HAP-1 (cell line): ENCODE measurements at places on chromosomes 7 and 10.

DNA sequence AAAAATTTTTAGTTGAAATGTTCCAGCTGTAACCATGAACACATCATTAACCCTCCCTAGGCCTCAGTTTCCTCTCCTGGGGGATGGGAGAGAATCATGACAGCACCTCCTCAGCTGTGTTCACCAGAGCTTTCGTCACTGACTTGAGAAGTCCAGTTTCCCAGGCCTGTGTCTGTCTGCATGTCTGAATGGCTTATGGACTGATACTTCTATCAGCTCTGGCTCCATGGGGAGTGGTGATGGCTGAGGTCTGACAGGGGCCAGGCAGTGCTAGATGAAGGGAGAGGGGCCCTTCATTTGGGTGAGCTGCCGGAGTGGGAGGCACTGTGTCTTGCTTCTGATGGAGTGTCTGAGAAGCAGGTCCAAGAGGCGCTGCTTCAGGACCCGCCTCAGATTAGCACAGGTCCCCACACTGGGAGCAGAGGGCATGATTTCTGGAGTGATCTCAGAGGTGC lies 192.9 kb downstream of the PTPN20 start:
- DNase-seq = no peak

GRCh38 chr7:22025075-22025474 lies 79.4 kb upstream of the CDCA7L start:
- no peak for DNase-seq

DNA sequence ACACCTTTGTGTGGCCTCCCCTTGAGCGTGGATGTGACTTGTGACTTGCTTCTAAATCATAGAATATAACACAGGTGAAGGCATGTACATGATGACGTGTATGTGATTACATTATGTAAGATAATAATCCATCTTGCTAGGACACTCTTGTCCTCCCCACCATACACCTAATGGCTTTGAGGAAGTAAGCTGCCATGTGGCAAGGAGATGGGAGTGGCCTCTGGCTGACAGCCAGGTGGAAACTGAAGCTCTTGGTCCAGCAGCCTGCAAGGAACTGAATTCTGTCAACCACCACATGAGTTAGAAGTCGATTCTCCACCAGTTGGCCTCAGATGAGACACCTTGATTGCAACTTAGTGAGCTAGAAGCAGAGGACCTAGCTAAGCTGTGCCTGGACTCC lies 67.4 kb upstream of the ELN start:
- no peak for DNase-seq

DNA sequence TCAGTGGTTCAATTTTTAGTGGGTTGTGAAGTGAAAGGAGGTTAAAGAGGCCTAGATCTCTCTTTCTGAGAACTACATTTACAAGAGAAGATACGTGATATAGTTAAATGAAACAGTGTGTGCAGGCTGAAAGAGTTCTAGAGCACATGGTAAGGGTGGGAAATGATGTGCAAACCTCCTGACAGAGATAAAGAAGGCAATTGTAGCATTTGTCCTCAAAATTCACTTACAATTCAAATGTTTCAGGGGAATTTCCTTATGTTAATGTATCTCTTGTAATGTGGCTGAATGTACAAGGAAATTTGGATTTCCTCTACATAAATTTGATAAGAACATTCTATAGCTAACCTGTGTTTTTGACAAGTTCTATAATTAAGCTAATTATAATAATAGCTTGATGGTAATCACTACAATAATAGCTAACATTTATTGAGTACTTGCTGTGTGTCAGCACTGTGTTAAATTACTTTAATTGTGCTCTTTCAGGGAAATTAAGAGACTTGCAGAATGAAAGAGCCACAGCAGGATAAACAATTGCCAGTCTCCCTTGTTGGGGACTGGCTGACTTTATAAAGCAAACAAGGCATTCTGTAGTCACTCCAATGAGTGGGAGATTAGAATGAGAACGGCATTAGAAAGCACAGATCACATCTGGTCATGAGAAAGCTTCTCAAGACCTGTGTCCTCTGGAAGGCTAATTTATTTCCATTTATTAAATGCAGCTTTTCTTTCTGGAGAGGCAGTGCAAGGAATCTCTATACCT lies 139.7 kb upstream of the TMEM72 start:
- no peak for DNase-seq

GRCh38 chr10:124568339-124568738 lies 106.7 kb downstream of the LHPP start:
- DNase-seq = no peak

DNA sequence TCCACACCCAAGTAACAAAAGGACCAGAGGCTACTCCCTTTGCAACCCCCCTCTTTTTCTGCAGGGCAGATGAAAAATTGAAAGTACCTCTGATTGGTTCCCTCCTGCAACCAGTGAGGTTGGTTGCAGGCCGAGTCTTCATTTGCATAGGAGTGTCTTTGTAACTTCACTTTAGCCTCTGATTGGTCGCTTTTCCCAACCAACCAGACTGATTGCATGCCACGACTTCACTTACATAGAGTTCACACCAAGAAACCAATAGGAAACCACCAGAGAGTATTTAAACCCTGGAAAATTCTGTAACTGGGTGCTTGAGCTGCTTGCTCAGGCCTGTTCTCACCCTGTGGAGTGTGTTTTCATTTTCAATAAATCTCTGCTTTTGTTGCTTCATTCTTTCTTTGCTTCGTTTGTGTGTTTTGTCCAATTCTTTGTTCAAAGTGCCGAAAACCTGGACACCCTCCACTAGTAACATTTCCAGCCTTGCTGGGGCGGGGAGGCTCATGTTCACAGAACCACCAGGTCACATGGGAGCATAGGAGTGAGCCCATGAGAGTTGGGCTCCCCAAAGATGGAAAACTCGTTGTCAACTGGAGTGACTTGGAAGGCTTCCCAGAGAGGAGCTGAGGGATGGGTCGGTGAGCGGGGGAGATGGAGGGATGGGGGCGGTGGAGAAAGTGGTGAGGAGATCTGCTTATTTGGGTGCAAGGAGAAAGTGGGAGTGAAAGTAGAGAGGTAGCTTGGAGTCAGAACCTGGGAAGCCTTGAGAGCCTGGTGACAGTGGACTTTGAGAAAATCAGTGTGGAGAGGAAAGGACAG lies 223.6 kb downstream of the GFRA1 start:
- no peak for DNase-seq

DNA sequence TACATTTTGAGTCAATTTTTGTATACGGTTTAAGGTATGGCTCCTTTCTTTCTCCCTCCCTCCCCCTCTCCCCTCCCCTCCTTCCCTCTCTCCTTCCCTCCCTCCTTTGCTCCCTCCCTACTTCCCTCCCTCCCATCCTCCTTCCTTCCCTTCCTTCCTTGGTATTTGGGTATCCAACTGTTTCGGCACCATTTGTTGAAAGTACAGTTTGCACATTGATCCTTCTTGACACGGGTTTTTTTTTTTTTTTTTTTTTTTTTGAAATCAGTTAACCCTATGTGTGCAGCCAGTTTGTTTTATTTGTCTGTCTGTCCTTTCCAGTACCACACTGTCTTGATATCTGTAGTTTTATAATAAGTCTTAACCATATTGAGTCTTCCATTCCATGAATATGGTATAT lies 39.9 kb upstream of the INSYN2A start:
- DNase-seq = no peak

- no peak for DNase-seq
Measured at GRCh38 chr7:98514211-98515031, 102.7 kb upstream of the NPTX2 start.

- DNase-seq = no peak
Measured at GRCh38 chr7:70463352-70463938, 668.5 kb upstream of the GALNT17 start.

- no peak for DNase-seq
Measured at GRCh38 chr10:7501157-7501556, 90.3 kb upstream of the SFMBT2 start.

DNA sequence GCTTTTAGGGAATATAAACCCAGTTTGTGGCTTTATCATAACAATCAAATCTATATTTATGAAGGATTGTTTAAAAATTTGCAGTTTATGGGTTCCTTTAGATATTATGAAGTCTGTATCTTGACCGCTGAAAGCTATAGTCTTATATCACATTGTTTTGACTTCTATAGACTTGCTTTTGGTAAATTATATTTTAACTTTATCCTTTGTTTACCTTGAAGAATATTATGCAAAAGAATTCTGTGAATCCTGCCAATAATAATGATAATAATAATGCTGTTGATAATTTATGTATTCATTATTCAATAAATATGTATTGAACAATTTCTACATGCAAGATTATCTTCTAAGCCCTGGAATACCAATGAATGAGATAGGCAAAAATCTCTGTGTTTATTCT lies 101.9 kb upstream of the MTPN start:
- DNase-seq = no peak

GRCh38 chr10:128727114-128727513 lies 600.9 kb upstream of the MKI67 start:
- DNase-seq = no peak
